Stimulated activated CD8-positive, alpha-beta memory T cell treated with anti-CD3 and anti-CD28 coated beads, Interleukin-2, amount 100 ng/mL, for 48 hours (primary cell): ENCODE measurements at places on chromosomes 2 and 18.

GRCh38 chr18:58865033-58865590 is 435 bp downstream of the ZNF532 start:
- DNase-seq, result no peak

DNA sequence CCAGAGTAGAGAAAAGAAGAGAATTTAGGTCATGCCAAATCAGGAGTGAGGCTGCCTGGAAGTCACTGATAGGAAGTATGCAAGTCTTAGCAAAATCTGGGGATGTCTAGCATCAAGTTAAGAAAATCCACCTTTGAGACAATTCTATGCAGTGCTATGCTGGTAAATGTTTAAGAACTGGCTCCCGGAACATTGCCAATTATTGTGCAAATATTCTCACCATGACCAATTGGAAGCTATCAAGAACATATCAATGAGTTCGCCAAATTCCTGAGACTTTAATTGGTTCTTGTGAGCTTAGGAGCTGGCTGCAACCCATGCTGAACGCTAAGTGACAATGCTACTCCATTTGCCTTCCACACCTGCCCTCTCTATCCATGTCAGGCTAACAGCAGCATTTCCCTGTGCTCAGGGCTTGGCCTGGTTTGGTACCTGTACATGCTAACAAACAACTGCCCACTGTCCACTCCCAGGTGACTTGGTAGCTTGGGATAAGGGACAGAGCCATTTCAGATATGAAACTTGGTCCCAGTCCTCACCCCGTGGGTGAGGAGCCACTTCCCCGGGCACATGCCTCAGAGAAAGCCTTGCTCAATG is 172.9 kb upstream of the KLHL29 start:
- DNase-seq, result no peak

DNA sequence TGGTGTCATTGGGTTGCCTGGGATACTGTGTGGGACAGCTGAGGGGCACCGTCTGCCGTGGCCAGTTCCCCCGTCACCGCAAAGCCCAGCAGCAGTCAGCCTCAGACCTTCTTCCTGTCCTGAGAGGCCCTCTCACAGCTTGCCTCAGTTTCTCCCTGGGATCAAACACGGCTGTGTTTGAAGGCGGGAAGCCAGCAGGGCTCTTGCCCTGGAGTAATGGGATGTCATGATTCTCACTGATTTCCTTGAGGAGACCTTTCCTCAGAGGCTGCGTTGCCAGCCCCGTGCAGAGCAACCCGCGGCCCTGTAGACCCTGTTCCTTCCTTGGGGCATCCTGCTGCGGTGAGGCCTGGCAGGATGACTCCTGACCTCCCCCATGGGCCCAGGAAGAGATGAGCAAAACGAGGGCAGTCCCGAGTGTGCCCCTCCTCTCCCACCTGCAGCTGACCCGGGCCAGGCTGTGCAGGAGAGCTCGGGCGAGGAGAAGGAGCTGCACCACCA is 13.9 kb upstream of the NFATC1 start:
- DNase-seq, result no peak

GRCh38 chr18:57959278-57959677 is 84.7 kb upstream of the NEDD4L start:
- no peak for DNase-seq

DNA sequence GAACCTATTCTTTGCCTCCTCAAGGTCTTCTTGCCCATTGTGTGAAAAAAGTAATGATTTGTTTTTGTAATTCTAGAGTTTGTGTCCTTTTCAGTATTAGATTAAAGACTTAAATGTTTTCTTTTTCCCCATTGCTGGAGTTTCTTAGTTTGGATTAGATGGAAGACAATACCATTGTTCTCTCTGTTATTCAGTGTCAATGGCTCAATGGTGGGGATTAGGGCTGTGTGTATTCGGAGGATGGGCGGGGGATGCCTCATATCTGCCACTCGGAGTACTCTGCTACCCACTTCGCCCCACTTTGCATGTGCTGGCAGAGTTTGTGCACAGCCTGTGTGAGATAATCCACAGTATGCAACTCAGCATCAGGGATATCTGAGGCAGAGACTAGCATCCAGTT is 90.1 kb downstream of the KLHL29 start:
- no peak for DNase-seq

DNA sequence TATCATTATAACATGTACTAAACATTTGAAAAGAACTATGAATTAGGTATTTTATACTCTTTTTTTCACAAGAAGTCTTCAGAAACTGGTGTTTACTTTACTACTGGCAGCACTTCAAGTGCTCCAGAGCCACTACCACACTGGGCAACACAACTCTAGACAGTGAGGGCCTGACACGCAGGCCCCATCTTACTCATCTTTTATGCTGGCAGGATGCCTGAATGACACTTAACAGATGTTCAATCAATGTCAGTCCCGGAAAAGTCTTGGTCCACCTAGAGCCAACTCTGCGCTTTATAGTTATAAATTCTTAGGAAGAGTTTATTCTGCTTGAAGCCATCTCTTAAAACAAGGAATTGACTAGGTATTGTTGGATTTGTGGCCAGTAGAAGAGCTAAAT is 8.7 kb upstream of the WIPF1 start:
- no peak for DNase-seq

DNA sequence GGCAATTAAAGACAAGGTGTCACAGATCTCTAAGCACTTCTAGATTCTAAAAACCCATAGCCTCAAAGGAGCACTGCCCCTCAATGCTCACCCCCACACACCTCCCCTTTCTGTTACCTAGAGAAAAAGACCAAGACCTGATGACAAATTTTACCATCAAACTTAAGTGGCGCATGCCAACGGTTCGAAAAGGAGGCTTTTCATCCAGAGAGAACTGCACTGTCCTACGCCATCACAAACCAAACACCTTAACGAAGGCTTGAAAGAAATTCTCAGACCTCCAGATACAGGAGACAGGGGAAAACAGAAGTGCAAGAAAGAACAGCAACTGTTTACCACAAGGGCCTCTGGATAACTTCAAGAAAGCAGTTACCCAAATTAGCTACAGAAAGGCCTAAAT is 2.0 kb upstream of the ZC3H6 start:
- DNase-seq, result no peak

DNA sequence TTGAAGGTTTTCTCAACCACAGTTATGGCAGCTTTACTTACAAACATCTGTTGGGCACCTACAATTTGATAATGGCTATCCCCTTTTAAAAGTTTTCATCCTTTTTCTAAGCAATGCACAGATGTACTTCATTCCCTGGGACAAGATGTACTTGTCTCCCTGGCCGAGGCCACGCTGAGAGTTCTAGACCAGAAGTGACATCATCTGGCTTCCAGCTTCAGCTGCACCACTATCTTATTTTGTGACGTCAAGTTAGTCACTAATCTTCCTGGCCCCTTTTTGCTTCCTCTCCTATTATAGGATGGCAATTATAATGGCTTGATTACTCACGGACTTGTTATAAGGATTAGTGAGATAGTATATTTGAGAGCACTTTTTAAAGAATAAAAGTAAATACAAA is 386.4 kb downstream of the BCL11A start:
- no peak for DNase-seq
